ENCODE measurements at places on chromosomes 13 and 19.

GRCh38 chr13:90565985-90566713 lies 781.3 kb upstream of the MIR17HG start:
- DNase-seq = no peak

DNA sequence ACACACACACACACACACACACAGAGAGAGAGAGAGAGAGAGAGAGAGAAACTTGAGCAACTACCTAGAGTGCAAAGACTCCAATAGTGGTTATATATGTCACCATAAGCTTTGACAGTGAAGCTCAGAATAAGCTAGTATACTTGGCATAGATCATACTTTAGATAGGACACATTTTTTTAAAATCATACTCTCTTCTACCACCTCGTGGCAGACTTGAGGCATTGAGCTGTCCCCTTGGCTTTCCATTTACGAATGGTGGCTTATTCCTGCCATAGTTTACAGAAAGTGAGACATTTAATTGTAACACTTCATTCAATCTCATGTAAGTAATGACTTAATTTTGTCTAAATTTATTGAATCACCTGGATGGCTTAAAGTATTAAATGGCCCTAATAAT lies 108.2 kb downstream of the EDNRB start:
- DNase-seq = no peak

DNA sequence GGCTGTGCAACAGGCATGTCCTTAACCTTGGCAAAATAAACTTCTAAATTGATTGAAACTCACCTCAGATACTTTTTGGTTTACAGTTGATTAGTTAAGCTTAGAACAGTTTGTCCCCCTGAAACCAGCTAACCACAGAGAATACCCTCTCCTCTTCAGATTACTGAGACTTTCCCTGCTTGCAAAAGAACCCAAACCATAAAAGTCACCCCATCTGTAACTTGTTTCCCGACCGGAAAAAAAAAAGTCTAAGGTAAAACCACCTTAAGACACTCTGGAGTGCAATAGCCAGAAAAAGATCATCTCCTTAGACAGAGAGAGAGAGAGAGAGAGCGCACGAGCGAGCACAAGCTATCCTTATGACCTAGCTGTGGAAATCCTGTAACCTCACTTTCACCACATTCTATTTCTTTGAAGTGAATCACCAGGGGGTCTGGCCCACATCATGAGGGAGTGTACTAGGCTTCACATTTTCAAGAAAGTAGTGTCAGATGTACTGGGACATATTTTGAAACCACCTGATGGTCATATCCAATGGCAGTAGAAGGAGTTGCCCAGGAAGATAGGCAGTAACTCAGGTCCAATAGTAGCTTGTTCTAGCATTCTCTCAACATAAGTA lies 11.1 kb upstream of the GTF2F2 start:
- no peak for DNase-seq

DNA sequence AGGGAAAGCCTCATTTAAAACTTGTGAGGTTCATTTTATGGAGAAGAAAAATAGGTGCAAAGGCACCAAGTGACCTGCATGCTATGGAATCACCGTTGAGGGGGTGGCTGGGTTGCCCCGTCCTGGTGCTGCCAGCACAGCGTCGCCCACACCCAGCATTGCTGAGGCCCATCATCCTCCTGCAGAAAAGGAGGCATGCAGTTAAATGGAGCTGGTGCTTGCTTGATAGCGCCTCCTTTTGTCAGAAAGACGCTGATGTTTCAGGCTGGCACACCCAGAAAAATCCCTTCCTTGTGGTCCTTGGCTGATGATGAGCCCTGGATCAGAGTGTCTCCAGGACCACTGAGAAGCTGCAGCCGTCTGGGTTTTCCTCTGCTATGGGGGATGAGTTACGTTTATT lies 36.9 kb downstream of the DHRS12 start:
- no peak for DNase-seq

DNA sequence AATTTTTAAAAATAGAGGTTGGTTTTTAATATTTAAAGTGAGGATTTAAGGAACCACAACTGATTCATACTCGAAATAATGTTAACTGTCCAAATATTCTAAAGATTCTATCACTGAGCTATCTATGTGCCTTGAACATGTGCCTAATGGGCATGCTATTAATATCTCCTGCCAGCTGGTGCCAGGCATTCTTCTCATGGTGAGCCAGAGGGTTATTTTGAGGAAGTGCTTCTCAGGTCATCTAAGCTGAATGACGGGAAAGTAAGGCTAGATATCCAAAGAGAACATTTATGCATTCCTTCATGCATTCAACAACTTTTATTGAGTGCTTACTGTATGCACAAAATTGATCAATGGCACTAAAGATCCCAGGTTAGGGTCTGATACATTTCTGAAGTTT lies 138.2 kb downstream of the PIBF1 start:
- DNase-seq = no peak

- DNase-seq = no peak
Measured at GRCh38 chr19:49860336-49861102, 6.9 kb downstream of the PNKP start.

DNA sequence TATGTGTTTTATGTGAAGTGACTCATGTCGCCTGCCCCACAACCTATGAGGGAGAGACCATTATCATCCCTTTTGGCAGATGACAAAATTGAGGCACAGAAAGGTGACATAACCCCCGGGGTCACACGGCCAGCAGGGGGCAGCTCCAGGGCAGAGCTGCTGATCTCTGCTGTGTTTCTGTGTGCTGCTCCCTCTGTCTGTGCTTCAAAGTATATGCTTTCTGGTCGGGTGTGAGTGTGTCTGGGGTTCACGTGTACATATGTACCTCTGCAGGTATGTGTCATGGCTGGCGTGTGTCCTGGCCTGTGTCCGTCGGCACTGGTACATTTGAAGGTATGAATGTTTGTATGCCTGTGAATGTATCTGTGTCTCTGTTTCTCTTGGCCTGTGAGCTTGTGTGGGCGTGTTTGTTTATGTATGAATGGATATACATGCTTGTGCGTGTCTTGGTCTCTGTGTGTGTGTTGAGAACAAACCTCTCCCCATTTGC lies 7.1 kb downstream of the LIPE start:
- DNase-seq = peak; percentile 78

DNA sequence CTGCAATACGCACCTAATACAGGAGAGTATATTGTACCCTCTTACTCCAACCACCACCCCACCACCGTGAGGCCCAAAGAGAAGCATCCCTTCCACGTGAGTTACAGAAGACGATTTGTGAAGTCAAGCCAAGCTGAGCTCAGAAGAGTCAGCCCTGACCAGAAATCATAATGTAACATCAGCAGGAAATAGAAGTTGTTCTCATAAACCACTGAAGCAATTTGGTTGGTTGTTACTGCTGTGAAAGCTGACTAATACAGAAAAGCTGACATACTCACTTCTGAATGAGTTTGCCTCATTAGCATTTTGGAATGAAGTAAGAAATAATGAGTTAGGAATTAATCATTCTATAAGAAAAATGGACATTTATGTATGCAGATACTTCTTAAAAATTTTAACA lies 749.4 kb upstream of the SLC10A2 start:
- no peak for DNase-seq

- DNase-seq = peak; percentile 47
Measured at GRCh38 chr19:1967087-1967608, 26.2 kb downstream of the CSNK1G2 start.

- DNase-seq = no peak
Measured at GRCh38 chr13:110832205-110832479, 82.7 kb downstream of the ANKRD10 start.

DNA sequence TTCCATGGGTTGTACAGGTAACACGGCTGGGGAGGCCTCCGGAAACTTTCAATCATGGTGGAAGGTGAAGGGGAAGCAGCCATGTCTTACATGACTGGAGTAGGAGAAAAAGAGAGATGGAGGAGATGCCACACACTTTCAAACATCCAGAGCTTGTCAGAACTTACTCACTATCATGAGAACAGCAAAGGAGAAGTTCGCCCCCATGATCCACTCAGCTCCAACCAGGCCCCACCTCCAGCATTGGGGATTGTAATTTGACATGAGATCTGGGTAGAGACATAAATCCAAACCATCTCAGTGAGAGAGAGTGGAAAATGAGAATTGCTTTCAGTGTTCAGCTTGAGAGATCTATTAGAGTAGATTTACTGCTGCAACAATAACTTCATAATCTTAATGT lies 210.9 kb downstream of the NDFIP2 start:
- no peak for DNase-seq

- DNase-seq = no peak
Measured at GRCh38 chr13:77040835-77041234, 13.9 kb upstream of the FBXL3 start.

GRCh38 chr13:111153977-111154332 lies 38.8 kb downstream of the ARHGEF7 start:
- DNase-seq = no peak

- no peak for DNase-seq
Measured at GRCh38 chr13:36000028-36000427, 131.2 kb downstream of the DCLK1 start.
